Transverse colon (tissue), 4 donors: ENCODE measurements at places on chromosomes 12 and 14.
A peak's percentile ranks its signal among the peaks of the same experiment; 100 is the strongest.

DNA sequence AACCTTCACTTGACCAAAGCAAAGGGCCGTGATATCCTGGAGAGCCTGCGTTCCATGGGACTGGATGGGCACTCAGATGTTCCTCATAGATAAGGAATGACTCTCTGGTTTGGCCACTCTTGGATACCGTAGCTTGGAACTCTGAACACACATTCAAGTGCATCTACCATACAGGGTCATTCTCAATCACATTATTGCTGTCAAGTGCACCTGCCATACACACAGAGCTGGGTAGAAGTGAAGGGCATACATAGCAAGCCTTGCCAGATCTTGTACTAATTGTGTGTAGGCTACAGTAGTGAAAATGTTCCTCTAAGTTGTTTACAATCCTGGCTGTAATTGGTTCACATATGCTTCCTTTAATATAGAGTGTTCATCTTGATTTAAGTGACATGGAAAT is 58.3 kb downstream of the PELI2 start:
- no peak for DNase-seq

GRCh38 chr12:94458877-94459727 is 565 bp downstream of the CEP83 start:
- DNase-seq, result no peak

- DNase-seq, result no peak
Measured at GRCh38 chr14:59275668-59276067, 87.2 kb downstream of the DAAM1 start.

- no peak for DNase-seq
Measured at GRCh38 chr12:19431407-19432308, 7.6 kb upstream of the AEBP2 start.

DNA sequence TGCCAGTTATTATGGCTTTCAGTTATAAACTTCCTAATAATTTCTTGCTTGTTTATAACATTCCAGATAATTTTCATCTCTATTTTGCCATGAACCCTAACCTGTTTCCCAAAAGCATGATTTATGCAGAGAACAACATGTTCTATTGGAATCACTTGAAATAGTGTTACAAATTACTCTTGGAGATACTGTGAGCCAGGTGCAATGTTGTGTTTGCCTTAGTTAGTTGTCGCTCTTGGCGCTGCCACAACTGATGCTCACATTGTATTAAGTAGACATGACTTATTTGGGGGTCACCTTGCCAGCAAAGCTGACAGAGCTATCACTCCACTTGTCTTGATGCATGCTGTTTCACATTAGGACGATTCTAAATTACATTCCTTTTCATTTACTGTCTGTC is 49.4 kb downstream of the TSPAN8 start:
- DNase-seq, result no peak

GRCh38 chr12:68474467-68475204 is 136.1 kb upstream of the RAP1B start:
- DNase-seq, result no peak

DNA sequence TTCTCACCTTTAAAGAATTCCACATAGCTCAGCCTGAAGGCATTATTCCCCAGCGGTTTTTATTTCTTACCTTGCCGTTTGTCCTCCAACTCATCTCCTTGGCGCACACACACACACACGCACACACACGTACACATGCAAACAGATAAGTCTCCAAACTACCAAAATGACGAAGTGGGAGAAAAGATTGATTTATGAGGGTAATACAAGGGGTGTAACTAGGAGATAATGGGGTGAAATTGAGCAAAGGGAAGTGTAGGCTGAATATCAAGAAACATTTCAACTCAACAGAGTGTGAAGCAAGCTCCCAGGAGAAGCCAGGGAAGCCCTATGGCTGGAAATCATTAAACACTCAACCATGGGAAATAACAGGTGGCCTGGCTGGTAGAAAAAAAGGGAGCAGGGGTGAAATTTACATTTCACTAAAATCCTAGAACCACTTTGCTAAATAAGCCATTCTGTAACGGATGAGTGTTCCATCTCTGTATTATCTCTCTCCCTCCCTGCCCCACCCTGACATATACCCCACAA is 41.0 kb downstream of the GRIN2B start:
- DNase-seq, result no peak

GRCh38 chr14:105979446-105979845 is 453.1 kb downstream of the TMEM121 start:
- no peak for DNase-seq

GRCh38 chr14:81584495-81584894 is 50.8 kb upstream of the SEL1L start:
- no peak for DNase-seq

GRCh38 chr12:130220706-130221100 is 58.4 kb downstream of the FZD10 start:
- DNase-seq, result no peak

DNA sequence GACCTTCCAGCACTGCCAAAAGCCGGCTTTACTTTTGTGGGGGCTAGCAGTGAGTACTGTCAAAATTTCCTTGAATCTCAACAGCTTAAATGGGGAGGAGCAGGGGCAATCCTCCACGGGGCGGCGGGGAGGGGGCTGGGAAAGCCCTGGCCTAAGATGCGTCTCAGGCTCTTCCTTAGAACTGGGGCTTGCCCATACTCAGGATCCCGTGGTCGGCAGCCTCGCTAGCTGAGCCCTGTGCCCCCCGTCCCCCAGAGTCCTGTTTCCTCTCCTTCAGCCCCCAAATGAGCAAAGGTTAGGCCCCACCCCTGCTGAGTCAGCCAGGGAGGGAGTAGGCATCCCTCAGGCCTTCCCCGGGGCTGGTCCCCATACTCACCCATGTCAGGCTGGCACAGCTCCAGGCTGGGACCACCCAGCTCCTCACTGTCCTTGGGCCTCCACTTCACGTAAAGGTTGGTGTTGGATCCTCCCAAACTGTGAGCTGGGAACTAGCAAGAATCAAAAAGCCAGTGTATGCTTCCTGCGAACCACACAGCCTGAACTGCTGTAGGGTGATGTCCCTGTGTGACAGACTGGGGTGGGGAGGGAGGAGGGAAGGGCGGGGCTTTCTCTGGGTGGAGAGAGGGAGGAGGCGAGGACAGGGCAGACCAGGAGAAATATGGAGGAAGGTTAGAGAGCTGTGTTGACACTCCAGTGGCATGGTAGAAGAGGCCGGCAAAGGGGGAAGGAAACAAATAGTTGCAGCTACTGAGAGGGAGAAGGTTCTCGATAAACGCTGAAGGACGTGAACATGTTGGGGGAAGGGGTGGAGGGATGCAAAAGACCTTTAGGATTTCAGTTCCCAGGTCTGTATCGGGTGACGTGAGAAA is 5.9 kb upstream of the BAZ2A start:
- DNase-seq, result peak; percentile 93

DNA sequence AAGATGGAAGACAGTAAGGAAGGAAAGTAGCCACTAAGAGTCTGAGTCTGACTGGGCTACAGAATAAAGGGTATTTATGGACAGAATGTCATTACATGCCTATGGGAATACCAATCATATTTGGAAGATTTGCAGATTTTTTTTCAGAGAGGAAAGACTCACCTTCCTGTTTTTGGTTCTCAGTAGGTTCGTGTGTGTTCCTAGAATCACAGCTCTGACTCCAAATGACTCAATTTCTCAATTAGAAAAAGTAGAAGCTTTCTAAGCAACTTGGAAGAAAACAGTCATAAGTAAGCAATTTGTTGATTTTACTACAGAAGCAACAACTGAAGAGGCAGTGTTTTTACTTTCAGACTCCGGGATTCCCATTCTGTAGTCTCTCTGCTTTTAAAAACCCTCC is 15.4 kb upstream of the PAPLN start:
- no peak for DNase-seq
